ENCODE measurements at places on chromosomes 4 and X.

- no peak for DNase-seq
Observed at GRCh38 chrX:107227780-107228485, 21.5 kb downstream of the DNAAF6 start.

- DNase-seq, result no peak
Observed at GRCh38 chr4:112423591-112423990, 92.4 kb downstream of the NEUROG2 start.

DNA sequence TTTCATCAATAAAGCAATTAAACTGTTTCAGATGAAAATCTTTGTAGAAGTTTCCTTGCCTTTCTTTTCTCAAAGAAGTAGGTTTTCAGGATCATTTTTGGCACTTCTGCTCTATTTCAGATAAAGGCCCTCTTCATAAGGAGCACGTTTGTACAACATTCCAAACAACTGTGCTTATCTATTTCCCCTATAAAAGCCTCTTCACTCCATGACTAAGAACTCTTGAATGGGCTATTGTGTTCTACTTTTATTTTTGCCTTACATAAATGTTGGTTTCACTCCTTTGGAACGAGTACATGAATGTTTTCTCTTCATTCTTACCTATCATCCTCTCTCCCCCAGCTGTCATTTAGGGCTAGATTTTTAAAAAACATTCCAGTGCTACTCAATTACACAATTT is 288.0 kb upstream of the PPP1R2C start:
- no peak for DNase-seq

DNA sequence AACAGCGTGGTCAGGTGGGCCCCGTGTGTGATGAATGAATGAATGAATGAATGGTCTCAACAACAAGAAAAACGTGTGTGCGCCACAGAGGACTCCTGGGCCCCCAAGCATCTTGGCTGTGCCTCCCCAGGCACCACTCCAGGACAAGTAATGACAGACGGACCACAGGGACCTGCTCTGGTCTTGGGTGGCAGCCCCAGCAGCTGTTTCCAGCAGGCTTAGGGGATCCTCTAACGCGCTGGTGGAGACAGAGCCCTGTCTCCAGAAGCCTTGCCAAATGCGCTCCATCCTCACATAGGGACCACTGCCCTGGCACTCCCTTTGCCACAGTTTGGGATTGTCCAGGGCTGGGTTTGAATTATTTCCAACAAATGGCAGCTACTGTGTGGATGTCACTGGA is 39.1 kb downstream of the PSAPL1 start:
- no peak for DNase-seq

GRCh38 chrX:10618961-10619360 is 1.4 kb downstream of the MID1 start:
- DNase-seq, result no peak

DNA sequence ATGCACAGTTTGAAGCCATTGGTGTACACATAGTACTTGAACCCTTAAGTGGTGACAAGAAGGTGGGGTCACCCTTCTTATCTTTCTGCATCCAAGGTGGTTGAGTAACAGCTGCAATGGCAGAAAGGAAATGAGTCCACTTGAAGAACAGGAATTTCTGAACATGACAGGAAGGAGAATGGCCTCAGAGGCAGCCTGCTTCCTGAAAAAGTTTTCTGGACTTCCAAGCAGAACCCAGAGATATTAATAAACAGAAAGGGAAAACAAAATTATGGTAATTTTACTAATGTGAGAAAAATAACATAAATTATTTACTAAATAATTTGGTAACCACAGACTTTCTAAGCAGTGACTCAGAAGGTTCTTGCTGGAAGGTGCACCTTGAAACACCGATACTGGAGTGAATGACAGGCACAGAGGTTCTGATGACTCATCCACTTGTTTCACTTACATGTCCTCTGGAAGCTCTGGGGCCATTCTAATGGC is 119.9 kb upstream of the HS3ST1 start:
- DNase-seq, result peak; percentile 11

DNA sequence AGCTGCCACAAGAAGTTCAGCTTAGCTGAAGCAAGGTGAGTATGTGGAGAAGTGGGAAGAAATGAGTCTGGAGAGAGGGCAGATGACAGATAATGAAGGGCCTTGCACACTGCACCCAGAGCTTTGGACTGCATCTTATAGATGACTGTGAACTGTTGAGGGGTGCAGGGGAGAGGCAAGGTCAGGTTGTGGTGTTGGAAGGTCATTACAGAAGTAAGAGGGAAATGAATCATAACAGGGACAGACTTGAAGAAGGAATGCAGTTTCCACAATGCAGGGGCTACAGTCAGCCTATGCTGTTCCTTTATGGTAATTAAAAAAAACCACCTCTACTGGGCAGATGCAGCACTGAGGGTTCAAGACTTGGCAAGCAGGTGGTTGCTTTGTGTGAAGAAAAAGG is 4.8 kb upstream of the IGFBP7 start:
- no peak for DNase-seq

DNA sequence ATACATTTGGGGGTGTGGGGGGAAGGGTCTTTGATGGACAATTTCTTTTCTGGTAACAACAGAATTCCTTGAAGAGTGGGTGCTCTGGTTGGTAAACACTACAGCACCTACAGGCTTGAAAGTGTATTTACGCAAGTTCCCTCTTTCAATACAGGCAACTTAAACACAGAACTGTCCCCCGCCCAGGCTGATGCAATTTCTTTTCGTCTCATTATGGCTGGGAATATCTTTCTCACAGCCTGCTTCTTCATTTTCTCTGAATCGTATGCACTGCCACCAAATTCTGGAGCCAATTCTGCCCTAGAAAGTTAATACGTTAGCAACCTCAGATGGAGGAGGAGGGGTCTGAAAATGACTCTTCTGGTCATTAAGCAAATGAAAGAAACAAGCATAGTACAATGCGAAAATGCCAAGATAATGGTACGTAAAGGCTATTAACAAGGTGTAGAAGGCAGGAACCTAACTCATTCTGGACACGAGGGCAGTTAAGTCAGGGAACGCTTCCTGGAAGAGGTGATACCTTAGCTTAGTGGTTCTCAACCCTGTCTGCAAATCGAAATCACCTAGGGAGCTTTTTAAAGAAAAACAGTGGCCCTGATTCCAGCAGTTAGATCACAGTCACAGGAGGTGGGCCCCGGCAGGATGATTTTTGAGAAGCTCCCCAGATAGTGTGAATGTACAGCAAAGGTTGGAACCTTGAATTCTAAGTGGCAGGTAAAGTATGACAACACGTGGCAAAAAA is 1.0 kb downstream of the AGA start:
- no peak for DNase-seq

GRCh38 chr4:25110527-25111329 is 49.5 kb downstream of the SEPSECS start:
- no peak for DNase-seq

- no peak for DNase-seq
Observed at GRCh38 chrX:10512741-10513140, 107.6 kb downstream of the MID1 start.

DNA sequence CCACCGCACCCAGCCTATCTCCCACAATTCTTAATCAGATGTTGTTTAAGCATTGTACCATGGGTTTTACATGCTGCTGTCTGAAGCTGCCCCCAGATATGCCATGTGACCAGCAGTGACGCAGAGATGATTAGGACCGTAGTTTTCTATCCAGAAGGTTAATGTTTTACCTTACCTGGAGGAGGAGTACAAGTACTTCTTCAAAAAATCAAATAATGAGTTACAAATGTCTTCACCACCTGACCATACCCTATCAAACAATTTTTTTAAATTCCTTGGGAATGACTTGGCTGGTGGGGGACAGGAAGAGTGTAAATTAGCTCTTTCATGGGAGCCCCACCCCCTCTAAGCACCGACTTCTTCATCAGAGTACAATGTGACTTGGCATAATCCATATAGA is 16.2 kb upstream of the SGMS2 start:
- DNase-seq, result no peak

DNA sequence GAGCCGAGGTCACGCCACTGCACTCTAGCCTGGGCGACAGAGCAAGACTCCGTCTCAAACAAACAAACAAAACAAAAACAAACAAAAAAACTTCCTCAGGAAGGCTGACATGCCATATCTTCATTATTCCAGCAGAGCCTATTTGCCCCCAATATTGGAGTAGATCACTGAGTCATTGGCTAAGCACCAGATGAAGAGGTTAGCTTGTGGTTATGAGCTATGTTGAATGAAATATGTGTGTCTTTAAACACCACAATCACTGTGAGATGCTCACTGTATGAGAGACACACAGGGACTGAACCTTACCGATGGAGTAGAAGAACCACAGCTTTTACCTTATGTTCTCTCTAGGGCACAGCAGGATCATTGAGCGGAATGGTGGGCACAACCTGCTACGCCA is 122.1 kb upstream of the EOLA2 start:
- no peak for DNase-seq

GRCh38 chr4:28709891-28710290 is 1849.2 kb downstream of the STIM2 start:
- no peak for DNase-seq

DNA sequence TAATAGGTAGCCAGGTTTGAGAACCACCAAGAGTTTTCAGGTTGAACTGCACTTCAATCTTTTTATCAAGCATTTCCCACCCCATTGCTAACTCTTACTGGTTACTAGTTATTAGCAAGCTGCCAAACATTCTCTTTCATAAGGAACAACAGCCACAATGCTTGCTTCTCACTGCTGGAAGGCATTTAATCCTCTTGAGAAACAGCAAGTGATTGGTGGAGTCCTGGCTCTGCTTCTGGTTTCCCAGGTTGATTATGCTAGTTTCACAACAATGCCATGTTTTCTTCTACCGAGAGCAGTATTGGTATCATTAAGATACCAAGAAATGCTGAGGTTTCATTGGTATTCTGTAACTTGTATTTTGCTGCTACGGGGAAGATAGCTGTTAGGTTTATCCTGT is 32.2 kb upstream of the TXLNG start:
- DNase-seq, result no peak

DNA sequence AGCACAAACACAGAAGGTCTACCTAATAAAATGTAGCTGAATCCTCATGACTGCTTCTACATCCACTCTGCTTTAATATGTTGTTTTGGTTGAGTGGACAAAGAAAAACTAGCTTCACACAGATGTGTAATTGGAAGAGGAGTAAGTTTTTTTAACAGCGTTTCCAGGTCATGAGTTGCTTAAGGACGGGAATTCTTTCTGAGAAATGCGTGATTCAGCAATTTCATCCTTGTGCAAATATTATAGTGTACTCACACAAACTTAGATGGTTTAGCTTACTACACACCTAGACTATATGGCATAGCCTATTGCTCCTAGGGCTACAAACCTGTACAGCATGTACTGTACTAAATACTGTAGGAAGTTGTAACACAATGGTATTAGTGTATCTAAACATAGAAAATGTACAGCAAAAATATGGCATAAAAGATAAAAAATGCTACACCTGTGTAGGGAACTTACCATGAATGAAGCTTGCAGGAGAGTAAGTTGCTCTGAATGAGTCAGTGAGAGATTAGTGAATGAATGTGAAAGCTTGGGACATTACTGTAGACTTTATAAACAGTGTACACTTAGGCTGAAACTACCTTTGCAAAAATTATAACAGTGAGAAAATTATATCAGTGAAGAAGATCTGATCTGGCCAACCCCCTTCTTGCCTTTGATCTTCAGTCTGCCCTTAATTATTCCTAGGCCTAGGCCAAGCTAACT is 70.8 kb upstream of the IL15 start:
- no peak for DNase-seq

DNA sequence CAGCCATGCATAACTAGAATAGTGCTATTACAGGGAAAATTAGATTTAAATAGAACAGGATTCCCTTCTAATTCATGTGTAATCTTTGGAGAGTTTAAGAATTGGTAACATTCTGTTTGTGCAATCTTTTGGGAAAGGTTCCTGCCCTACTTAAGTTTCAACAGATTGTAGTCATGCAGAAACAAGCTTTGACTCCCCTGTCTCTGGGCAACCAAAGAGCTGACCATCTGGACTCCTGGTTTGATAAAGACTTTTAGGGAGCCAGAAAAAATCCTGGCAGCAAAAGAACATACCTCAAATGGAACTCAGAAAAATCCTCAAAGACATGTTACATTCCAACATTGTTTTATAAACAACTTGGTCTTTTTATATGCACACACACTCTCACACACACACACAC is 191.1 kb upstream of the NEIL3 start:
- no peak for DNase-seq

DNA sequence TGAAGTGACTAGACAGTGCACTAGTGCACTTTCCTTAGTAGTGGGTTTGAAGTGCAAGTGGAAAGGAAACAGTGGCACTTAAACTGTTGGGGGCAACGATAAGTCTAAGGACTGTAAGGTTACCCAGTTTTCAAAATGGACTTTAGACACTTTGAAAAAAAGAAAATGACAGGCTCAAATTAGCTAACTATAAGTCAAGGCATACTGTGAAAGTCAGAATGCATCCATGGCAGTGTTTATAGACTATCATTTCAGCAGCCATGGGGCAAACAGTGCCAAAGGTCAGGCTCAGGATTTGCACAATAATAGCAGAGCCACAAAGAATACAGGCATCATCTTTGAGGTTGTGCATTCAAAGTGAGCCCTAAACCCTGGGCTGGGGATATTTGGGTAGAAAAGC is 104.4 kb downstream of the CXCL13 start:
- no peak for DNase-seq

DNA sequence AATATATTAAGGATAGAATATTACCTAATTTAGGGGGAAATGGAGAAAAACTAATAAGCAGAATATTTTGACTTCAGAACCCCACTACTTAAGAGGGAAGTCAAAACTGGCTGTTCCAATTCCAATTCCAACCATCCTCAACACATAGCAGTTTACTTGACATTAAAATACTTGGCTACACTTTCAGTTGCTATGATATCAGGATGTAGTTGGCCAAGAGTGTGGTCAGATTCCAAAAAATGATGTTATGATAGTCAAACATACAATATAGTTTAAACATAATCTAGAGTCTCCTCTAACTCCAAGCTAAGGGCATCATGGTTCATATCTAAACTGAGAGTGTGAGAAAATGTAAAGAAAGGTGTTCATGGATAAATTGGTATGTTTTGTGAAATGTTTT is 16.5 kb upstream of the SMIM14 start:
- no peak for DNase-seq

DNA sequence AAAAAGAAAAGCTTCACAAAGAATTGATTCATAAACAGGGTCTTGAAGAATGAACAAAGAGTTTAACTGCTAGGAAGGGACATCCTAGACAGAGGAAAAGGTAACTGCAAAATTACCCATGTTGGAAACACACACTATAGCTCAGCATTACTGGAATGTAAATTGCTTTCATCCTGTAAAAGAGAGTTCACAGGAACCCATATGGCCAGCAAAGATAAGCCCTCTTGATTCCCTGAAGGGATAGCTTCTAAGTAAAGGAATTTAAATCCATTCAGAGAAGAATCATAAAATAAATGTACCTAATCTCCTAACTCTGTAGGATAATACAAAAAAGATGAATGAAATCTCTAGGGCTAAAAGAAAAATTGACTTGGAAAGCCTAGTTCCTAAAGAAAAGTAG is 107.1 kb upstream of the INTU start:
- no peak for DNase-seq

- DNase-seq, result no peak
Observed at GRCh38 chr4:1542516-1543320, 136.5 kb upstream of the NKX1-1 start.

DNA sequence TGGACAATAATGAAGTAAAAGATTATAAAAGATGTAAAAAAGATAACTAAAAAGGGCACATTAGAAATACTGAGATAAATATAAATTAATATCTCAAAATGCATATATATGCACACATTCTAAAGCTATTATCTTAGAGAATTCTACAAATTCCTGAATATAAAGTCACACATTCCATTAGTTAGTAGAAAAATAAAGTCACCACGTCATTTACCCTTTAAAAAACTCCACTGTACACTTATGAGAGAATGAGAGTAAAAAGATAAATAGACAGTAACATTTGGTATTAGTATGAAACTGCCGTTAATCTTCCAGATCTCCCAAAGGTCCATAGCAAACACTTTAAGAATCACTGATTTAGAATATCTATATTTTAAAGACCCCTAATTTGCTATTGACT is 67.2 kb upstream of the IL15 start:
- DNase-seq, result no peak
